ENCODE measurements at places on chromosomes 11 and 22.

DNA sequence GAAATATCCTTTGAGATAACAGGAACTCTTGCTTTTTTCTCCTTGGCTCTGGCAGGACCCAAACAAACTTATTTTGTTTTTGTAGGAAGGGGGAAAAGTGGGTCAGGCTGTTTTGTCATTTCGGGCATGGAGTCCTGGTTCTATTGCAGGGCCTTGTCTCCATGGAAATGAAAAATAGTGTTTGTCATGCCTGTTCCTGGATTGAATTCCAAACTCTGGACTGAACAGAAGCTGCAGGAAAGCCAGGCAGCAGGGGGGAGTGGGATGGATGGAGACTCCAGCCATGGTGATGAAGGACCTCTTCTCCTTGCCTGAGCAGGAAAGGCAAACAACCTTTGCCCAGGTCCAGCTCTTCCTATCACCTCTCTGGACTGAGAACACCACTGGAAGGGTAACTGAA lies 87.0 kb downstream of the SCN3B start:
- DNase-seq = no peak

DNA sequence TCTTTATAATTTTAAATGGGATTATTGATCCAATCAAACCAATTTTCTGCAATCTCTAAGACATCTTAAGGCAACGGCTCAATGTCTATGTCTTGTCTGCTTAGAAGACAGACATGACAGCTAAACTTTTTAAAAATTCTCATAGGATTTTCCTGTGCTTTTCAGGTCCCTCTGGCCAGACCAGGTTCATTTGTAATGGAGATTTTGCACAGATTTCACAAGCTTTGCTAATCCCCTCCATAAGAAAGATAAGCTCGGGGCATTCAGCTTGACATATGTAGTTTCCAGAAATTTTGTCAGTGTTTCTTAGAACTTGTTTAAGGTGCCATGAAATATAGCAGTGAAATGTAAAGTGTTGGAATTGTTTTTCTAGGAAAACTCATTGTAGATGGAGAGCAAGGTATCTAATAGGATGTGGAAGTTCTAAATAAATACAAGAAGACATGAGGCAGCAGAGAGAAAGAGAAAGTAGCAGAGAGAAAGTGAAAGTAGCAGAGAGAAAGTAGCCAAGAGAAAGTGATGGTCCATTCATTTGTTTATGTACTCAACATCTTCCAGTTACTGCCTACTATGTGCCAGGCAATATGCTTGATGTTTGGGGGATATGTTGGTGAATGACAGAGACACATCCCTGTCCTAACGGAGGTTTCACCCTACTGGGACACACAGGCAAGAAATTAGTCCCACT lies 219.1 kb upstream of the ARHGAP42 start:
- DNase-seq = no peak

DNA sequence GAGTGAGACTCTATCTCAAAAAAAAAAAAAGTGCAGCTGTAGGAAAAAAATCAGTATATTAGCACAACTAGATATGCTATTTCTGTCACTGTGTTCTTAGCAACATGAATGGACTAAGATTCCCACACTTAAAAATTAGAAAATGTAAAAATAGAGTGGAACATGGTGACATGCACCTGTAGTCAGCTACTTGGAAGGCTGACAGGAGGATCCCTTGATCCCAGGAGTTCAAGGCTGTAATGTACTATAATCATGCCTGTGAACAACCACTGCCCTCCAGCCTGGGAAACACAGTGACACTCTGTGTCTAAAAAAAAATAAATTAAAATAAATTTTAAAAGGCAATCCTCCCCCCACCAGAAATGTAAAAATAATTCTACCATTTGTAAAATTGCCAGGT lies 29.8 kb downstream of the PICALM start:
- DNase-seq = no peak

GRCh38 chr11:74566146-74566960 lies 26.0 kb upstream of the POLD3 start:
- no peak for DNase-seq

DNA sequence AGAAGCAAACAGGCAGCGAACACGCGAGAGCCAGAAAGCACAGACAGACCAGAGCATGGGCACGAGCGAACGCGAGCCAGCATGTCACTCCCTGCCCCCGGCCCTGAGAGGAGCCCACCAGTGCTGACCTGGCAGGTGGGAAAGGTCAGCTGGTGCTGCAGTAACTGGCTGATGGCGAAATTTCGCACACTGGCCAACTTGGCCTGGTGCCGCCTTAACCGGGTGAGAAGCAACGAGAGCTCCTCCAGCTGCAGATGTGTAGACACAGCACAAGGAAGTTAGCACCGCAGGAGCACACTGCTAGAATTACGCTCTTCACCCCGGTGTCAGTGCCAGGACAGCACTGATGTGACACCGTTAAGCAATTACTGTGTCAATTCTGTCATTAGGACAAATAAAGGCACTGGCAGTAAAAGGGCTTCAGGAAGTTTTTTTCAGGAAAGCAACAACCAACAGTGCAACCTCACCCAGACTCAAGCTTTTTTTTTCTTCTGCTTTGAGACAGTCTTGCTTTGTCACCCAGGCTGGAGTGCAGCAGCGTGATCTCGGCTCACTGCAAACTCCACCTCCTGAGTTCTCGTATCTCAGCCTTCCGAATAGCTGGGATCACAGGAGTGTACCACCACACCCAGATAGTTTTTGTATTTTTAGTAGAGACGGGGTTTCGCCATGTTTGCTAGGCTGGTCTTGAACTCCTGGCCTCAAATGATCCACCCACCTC lies 76.8 kb downstream of the C11orf58 start:
- DNase-seq = no peak

- no peak for DNase-seq
Measured at GRCh38 chr11:65300621-65301275, 13.9 kb upstream of the CDC42EP2 start.

- no peak for DNase-seq
Measured at GRCh38 chr11:87660926-87661660, 514.1 kb downstream of the RAB38 start.

DNA sequence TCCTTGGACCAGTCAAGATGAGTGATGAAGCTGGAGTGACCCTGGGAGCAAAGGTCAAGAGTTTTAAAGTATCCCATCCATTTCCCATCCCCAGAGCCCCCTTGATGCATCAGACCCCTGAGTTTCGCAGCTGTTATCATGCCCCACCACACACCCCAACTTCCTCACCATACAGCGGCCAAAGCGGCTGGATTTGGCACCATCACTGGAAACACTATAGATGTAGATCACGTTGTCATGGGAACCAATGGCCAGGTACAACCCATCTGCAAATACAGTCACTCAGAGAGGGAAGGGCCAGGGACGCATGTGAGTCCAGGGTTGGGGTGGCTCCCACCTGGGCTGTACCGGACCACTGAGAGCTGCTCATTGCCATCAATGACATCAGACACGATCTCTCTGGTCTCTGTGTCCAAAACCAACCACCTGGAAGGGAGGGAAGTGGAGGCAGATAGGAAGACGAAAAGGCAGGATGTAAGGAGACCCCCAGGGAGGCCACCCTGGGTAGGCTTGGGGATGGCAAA lies 2.2 kb upstream of the MTA2 start:
- DNase-seq = no peak

GRCh38 chr11:129302386-129303101 lies 73.1 kb upstream of the BARX2 start:
- no peak for DNase-seq

DNA sequence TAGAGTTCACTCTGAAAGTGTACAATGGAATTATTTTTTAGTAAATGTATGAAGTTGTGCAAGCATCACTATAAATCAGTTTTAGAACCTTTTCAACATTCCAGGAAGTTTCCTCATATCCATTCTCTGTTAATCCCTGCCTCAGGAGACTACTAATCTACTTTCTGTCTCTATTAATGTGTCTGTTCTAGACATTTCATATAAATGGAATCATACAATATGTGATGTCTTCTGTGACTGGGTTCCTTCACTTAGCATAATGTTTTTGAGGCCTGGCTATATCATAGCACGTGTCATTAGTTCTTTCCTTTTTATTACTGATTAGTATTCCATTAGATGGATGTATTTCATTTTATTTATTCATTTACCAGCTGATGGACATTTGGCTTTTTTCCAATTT lies 17.1 kb downstream of the SYT9 start:
- DNase-seq = no peak

GRCh38 chr11:96109331-96110030 lies 185.6 kb upstream of the MTMR2 start:
- DNase-seq = no peak

DNA sequence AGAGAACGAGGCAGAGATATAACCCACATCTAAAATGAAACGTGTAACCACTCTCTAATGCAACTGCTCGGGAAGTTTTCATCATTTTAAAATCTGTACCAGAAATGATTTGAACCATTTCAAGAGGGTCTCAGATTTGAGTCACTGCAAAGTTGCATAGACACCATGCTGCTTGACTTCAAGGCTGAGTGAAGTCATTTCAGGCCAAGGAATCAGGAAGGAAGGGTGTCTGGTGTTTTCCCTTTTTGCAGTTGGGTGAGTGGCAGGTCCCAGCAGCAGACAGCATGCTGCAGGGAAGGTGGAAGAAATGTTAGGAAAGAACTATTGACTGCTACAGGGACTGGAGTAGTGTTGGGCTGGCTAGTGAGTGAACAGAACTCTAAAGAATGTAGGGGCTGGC lies 16.5 kb downstream of the TANGO2 start:
- no peak for DNase-seq

DNA sequence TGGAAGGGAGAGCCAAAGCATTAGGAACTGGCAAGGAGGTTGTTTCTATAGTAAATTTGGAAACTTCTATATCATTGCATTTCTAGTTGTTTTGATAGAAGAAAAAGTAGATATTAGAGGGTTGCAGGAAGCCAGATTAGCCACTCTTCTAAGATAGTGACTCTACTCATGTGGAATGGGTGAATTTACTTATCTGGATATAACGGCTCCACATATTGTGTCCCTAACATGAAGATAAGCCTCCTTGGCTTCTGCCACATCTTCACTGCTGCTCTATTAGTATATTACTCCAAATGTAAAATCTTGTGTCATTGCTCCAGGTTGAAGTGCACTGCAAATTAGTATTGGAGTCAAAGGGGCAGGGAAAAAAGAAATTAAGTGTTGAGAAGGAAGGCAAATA lies 283.3 kb downstream of the CASP12 start:
- no peak for DNase-seq

DNA sequence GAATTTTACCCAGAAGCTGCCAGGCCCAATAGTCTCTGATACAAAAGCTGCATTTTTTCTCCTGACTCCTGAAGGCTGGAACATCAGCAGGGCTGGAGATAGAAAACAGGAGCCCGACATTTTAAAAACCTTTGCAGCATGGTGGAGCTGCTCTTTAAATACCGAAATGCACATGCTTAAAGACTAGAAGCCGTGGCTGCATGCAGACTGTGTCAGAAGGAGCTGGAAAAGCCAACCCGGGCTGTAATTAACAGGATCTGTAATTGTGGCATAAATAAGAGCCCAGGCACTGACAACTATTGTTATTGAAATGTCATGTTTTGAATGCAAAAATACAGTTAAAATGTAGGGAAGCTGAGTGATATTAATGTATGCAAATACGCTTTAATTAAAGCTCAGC lies 304.9 kb upstream of the PLET1 start:
- DNase-seq = no peak

GRCh38 chr11:82828472-82828871 lies 71.8 kb downstream of the PRCP start:
- DNase-seq = no peak

GRCh38 chr11:116122697-116123472 lies 618.7 kb upstream of the CADM1 start:
- DNase-seq = no peak

DNA sequence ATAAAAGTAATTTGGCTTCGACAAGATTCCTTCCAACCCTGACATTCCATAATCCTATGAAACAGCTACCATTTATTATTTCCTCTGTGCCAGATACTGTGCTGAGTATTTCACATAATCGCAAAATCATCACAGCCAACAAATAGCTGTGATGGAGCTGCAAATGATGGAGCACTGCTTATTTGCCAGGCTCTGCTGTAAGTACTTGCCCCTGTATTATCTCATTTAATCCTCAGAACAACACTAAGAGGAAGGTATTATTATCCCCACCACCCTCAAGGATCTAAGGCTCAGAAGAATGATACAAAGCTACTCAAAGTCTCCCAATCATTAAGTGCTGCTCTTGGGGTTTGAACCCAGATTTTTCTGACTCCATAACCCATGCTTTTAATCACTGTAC lies 145.5 kb downstream of the CCDC34 start:
- no peak for DNase-seq

DNA sequence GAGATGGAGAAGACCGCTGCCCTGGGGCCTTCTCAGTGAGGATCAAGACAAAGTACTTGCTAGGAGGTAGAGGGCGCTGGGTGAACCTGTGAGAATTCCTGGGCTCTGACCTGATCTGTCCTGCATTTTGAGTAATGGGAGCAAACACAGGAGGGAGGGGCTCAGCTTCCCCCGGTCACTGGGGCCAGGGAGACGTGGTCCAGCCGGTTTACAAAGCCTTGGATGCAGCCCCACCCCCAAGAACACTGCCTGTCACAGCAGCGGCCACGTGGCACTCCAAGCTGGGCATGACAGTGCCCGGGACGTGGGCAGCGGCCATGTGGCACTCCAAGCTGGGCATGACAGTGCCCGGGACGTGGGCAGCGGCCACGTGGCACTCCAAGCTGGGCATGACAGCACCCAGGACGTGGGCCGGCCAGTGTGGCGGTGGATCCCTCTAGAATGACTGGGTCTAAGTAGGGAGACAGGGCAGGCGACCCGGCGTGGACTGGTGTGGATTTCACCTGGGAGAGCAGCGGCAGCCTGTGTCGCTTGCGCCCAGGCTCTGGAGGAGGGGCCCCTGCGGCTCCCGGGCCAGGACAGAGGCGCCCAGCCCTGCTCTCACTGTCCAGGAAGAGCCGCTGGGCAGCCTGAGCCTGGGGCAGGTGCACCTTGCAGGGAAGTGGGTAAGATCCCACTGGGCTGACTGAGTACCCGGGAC lies 2.5 kb upstream of the TTLL8 start:
- no peak for DNase-seq

- no peak for DNase-seq
Measured at GRCh38 chr11:32343325-32344008, 91.9 kb downstream of the WT1 start.

DNA sequence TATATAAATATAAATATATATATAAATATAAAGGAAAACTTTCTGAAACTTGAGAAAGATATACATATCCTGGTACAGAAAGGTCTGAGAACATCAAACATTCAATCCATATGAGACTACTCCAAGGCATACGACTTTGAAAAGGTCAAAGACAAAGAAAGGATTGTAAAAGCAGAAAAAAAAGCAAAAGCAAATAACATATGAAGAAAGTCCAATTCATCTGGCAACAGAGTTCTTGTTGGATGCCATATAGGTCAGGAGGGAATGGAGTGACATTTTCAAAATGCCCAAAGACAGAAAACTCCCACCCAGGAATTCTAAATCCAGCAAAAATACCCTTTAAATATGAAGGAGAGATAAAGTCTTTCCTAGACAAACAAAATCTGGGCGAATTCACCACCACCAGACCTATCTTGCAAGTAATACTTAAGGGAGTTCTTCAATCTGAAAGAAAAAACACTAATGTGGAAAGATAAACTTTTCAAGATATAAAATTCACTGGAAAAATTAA lies 42.3 kb upstream of the MRPL17 start:
- DNase-seq = no peak
